M059J (cell line): ENCODE measurements at places on chromosomes 11 and 22.

GRCh38 chr22:46070215-46070802 is 80.0 kb upstream of the PPARA start:
- no peak for DNase-seq

DNA sequence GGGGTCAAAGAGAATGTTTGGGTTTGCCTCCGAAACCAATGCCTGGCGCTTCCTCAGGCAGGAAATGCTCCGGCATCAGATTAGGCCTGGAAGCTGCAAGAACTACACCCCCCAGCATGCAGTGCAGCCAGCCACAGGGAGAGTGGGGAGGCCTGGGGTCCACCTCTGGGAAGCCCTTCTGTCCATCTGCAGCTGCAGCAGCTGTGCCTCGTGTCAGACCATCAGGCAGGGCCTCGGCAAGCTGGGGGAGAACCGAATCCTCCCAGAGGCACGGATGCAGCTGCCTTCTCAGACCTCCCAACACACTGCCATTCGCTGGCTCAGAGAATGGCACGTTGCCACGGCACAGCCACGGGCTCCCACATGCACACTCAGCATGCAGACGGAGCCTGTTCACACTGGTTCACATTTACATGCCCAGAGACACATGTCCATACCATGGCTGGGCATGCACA is 57.4 kb downstream of the NECTIN1 start:
- DNase-seq = no peak

- DNase-seq = peak; percentile 89
Observed at GRCh38 chr11:66408488-66409214, 12.2 kb upstream of the NPAS4 start.

DNA sequence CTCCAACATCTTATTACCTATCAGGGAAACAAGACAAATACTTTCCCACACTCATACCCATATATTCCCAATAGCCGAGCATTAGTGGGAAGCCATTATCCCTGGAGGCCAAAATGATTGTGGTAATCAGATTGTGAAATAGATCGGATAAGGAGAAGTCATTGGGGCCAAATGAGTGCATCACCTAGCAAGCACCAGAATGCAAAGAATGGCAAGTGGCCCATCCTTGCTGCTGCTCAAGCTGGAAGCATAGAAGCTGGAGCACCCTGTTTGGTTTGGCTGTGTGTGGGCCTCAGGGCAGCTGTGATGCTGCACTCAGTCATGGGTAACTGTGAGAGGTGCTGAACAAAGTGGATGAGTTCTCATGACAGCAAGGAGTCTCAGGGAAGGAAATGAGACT is 18.7 kb upstream of the DBX1 start:
- no peak for DNase-seq

GRCh38 chr22:35460688-35461087 is 60.7 kb downstream of the MCM5 start:
- DNase-seq = no peak

- no peak for DNase-seq
Observed at GRCh38 chr11:100870138-100870537, 183.1 kb downstream of the ARHGAP42 start.

DNA sequence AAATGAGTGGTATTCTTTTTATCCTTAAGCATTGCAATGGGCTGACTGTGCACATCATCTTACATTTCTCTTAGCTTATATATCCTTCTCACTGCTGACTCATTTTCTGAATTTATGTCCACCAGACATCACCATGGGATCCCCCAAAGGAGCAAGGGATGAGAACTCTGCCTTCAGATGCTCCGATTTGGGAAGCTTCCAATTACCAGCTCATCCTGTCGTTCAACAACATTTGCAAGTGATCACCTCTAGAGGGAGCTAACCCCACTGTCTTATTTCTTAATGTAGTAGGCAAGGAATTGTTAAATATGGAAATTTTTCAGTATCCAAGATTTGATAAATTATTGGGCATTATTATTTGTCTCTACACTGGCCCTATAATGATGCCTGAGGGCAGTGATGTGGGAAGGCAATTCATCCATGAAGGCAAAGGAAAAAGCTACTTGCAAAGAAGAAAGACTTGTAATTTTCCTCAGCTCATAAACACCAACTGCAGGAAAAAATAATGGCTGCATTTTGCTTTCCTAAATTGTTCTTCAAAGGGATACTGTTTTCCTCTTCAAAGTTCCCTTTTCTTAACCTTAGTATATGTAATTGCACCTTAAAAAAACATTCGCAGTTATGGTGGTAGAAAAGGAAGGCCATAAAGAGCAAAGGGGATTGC is 102.4 kb upstream of the FSHB start:
- peak; percentile 41 for DNase-seq

- DNase-seq = no peak
Observed at GRCh38 chr22:44954149-44954548, 55.7 kb downstream of the PHF21B start.

GRCh38 chr11:38411149-38411548 is 1813.1 kb upstream of the RAG2 start:
- DNase-seq = no peak

DNA sequence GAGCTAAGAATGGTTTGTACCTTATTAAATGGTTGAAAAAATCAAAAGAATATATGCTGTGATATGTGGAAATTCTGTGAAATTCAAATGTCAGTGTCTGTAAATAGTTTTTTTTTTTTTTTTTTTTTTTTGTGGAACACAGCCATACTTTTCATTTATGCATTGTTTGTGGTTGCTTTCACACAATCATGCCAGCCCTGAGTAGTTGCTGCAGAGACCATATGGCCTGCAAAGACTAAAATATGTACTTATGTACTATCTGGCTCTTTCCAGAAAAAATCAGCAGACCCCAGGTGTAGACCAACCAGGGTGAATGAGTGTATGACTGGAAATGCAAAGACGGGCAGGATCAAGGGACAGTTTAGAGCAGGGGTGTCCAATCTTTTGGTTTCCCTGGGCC is 98.3 kb downstream of the PTPRJ start:
- DNase-seq = no peak

DNA sequence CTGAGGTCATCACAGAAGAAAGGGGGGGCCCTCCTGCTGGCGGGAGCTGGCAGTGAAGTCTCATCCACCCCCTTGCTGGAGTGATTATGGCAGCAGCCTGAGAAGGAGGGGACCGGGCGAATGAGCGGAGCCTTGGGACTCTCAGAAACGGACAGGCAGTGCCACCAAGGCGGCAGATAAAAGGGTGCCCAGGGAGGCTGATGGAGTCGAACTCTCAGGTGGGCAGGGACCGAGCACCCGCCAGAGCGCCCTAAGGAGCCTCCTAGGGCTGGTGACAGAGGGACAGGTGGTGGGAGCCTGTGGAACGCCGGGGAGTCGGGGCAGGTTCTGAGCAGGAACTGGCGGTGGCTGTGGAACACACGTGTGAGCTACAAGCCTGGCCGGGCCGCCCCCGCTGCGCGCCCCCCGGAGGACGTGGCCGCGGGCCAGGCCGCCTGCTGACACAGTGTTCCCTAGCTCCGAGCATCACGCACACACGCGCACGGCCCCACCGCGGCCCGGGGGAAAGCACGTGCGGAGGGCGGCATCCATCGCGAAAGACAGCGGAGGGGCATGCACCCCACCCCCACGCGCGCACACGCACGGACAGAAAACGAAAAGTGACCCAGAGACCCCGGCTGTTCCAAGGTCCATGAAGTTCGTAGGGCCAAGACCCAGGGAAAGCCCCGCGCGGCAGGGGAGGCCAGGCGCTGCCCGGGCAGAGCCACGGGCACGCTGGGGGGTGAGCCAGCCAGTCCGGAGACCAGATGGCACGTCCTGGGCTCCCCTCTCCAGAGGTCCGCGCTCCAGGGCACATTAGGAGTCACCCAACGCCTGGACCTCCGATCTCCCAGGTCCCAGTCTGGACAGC is 1.0 kb downstream of the VWCE start:
- peak; percentile 54 for DNase-seq

GRCh38 chr22:19569276-19569640 is 45.0 kb upstream of the CLDN5 start:
- no peak for DNase-seq

- peak; percentile 11 for DNase-seq
Observed at GRCh38 chr22:24510637-24511625, 15.8 kb downstream of the UPB1 start.

DNA sequence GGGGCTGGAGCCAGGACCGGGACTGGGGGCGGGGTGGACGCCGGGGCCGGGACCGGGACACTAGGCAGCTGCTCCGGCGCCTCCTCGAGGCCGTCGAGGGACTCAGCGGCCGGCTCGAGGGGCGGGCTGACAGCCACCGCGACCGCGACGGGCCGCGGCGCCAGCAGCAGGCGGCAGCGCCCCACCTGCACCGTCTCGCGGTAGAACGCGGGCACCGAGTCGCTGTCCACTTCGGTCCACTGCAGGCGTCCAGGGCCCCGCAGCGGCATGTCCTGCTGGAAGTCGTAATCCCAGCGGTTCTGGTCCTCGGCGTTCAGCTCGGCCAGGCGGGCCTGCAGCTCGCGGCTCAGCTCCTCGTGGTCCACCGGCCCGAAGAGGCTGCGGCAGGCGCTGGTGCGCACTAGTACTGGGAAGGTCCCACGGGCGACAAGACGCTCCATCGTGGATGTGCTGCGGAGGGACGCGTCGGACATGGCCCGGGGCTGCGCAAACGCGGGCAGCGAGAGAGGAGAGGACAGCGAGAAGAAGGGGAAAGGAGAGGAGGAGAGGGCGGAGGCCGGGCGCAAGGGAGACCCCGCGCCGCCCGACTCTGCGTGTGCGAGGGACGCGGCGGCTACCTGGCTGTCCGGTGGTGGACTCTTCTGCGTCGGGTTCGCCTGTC is 428 bp downstream of the CDKN1C start:
- peak; percentile 64 for DNase-seq

DNA sequence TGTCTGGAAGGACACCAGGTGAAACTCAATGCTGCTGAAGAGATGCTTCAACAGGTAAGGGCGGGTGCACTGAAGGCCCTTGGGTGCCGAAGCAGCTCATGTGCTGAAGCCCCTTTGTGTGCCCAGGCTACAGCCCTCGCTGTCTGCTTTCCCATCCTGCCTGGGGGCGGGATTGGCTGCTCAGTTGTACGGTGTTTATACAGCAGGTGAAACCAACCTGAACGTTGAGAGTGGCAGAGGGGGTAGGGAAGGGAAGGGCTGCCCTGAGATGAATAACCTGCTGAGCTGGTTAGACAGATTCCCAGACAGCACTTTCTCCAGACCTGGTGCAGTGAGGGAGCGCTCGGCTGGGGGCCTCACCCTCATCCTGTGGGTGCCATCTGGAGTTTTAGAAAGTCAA is 75.7 kb downstream of the CYB5R2 start:
- DNase-seq = no peak

DNA sequence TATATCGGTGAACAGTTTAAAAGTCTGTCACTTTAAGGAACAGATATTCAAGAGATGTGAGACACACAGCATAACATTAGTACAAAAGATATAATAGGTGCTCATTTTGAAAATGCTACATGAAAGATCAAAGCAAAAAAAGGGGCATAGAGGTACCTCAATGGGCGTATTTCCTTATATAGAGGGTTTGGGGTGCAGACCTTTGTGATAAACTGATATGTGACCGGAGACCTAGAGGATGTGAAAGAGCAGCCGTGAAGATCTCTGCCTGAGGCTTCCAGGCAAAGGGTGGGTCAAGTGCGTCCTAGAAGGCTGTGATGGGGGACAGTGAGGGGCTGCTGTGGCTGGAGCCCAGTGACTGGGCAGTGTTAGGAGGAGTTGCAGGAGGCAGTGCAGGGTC is 551.4 kb downstream of the ETS1 start:
- DNase-seq = no peak

DNA sequence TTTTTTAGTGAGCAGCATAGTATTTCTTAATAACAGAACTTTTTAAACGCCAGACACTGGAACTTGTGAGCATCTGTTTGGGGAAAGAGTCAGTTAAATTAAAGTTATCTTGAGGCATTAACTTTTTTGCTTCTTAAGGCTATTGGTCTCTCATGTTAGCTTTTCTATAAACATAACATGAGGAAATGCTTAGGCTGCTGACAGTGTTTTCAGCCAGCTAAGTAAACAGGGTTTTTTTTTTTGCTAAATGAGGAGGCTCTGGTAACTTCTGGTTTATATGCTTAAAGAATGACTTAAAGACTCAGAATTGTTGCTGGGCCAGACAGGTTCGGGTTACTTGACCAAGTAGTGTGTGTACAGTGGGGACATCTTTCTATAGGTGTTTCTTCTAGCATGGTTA is 95.8 kb upstream of the ALKBH3 start:
- no peak for DNase-seq

DNA sequence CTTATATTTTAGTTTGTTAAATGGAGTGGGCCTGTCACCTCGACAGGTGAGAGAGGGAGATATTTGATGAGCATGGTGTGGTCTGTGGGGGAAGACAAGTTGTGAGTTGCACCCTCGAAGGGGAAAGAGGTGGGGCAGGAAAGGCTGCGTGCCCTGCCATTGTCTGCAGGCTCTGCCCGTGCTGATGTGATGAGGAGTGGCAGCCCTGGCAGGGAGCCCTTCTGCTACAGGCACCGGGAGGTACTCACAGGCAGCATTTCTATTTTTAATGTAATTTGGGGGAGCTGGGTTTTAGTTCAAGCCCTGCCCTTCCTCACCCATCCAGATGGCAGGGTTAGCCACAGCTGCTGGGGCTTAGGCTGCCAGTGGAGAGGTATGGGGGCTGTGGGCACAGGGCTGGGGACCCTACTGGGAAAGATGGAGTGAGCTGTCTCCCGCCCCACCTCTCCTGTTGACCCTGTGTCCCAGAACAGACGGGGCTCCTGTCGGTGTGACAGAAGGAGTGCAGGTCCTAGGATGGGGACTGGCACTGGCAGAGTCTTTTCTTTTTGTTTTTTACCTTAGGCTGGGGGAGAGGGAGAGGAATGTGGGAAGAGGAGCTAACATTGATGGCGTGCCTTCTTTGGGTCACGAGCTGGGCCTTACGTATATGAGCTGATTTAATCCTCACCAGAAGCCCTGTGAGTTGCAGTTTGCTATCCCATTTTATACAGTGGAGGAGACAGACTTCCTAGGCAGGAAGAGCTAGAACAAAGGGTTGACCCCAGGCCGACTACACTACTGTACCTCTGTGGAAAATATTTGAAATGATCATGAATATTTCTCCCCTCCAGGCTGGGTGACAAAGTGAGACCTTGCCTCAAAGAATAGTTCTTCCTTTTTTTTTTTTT is 51.6 kb downstream of the CEP164 start:
- DNase-seq = no peak

GRCh38 chr22:36510384-36510783 is 3.5 kb upstream of the FOXRED2 start:
- DNase-seq = no peak

GRCh38 chr11:62555464-62556107 is 9.0 kb upstream of the AHNAK start:
- peak; percentile 65 for DNase-seq

GRCh38 chr11:59773083-59773440 is 17.9 kb downstream of the STX3 start:
- DNase-seq = no peak

GRCh38 chr11:2528301-2529050 is 83.7 kb downstream of the KCNQ1 start:
- no peak for DNase-seq
